Thyroid gland (tissue), 4 donors: ENCODE measurements at places on chromosomes 5 and 9. TPM values are rescaled to one million over a fixed set of nuclear protein-coding genes. Genes with fewer than 3 reads are reported as not detected.

Gene IL5
- total RNA-seq, result not detected

Gene PSAT1
- total RNA-seq, result 11.2 TPM

Gene IFNA21
- total RNA-seq, result not detected

Gene DOCK8
- 13.9 TPM for total RNA-seq

Gene IFNA4
- not detected for total RNA-seq

Gene MVB12B
- total RNA-seq, result 19.3 TPM

Gene ARHGEF37
- total RNA-seq, result 5.6 TPM

Gene C9orf153
- total RNA-seq, result not detected

Gene EDIL3
- 4.1 TPM for total RNA-seq

Gene TMED9
- 162 TPM for total RNA-seq

Gene PNPLA7
- total RNA-seq, result 12.6 TPM

DNA sequence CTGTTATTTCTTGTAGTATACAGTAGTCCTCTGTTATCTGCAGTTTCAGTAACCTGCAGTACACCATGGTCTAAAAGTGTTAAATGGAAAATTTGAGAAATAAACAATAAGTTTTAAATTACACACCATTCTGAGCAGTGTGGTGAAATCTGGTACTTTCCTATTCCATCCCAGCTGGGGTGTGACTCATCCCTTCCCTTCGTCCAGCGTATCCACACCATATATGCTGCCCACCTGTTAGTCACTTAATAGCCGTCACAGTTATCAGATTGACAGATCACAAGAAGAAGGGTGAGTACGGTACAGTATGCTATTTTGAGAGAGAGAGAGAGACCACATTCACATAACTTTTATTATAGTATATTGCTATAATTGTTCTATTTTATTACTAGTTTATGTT, 28.9 kb downstream of the FAM151B start:
- DNase-seq, result no peak

DNA sequence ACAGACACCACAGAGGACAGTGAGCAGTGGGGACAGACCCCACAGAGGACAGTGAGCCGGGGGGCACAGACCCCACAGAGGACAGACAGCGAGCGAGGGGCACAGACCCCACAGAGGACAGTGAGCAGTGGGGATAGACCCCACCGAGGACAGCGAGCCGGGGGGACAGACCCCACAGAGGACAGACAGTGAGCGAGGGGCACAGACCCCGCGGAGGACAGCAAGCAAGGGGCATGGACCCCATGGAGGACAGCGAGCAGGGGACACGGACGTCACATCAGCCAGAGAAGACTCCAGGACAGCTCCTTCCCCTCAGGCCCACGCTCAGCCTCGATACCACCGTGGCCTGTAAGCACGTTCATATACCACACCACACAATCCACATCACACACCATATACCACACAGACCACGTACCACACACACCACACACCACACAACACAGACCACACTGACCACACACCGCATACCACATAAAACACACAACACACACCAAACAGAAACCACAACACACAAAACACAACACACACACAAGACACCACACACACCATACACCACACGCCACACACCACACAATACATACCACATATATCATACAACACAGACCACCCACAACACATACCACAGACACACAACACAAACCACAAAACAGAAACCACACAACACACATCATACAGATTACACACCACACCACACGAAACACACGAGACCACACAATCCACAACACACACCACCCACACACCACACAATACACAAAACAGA, 5.2 kb upstream of the ZDHHC11 start:
- DNase-seq, result no peak

- DNase-seq, result no peak
Measured at GRCh38 chr5:150847334-150847695, 994 bp downstream of the IRGM start.

- DNase-seq, result no peak
Measured at GRCh38 chr5:14404780-14405179, 176.8 kb upstream of the OTULINL start.

- DNase-seq, result peak; percentile 65
Measured at GRCh38 chr5:76274571-76274970, 128.5 kb upstream of the IQGAP2 start.

GRCh38 chr9:88734527-88734926, 199.5 kb downstream of the NXNL2 start:
- DNase-seq, result no peak

DNA sequence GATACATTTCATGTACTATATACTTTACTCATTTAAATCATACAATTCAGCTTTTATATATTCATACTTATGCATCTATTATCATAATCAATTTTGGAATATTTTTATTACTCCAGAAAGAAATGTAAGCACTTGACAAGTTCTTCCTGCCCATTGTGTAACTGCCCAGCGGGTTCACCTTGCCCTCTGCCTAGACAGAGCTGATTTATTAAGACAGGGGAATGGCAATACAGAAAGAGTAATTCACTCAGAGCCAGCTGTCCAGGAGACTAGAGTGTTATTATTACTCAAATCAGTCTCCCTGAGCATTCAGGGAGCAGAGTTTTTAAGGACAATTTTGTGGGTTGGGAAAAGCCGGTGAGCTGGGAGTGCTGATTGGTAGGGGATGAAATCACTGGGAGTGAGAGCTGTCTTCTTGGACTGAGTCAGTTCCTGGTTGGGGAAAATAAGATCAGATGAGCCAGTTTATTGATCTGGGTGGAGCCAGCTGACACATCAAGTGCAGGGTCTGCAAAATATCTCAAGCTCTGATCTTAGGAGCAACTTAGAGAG, 16.1 kb upstream of the SPIN1 start:
- DNase-seq, result no peak

GRCh38 chr9:92745881-92746280, 18.8 kb downstream of the BICD2 start:
- DNase-seq, result no peak

DNA sequence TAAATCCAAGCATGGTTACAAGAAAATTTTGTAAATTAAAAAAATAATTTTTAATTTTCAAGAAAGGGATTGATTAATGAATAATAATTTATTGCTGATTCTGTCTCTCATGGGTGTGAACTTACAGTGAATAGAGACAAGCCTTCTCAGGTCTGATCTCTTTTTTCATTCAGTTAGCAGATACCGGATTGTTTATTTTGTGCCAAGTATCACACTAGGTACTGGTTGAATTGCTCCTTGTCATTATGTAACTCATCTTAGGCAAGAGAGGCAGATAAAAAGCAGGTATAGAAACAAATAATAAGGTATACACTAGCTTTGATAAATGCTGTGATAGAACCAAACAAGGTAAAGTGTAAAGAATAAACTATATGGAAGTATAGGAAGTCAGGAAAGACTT, 283.3 kb downstream of the PJA2 start:
- no peak for DNase-seq

DNA sequence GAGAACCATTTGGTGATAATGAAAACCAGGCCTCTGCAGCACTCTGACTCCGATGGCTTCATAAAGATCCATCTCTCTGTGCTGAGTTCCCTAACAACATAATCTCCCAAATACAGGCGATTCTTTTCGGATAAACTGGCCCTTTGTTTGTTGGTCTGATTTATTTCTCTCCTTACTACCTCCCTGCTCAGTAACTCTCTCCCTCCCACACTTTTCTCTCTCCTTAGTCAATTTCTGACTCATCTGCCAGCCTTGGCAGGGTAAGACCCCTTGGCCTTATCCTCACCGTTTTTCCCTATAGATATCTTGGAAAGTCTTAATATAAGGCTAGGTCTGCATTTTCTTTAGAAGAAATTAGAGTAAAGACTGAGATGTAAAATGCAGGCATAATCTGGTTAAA, 128.7 kb downstream of the BRINP1 start:
- DNase-seq, result no peak

DNA sequence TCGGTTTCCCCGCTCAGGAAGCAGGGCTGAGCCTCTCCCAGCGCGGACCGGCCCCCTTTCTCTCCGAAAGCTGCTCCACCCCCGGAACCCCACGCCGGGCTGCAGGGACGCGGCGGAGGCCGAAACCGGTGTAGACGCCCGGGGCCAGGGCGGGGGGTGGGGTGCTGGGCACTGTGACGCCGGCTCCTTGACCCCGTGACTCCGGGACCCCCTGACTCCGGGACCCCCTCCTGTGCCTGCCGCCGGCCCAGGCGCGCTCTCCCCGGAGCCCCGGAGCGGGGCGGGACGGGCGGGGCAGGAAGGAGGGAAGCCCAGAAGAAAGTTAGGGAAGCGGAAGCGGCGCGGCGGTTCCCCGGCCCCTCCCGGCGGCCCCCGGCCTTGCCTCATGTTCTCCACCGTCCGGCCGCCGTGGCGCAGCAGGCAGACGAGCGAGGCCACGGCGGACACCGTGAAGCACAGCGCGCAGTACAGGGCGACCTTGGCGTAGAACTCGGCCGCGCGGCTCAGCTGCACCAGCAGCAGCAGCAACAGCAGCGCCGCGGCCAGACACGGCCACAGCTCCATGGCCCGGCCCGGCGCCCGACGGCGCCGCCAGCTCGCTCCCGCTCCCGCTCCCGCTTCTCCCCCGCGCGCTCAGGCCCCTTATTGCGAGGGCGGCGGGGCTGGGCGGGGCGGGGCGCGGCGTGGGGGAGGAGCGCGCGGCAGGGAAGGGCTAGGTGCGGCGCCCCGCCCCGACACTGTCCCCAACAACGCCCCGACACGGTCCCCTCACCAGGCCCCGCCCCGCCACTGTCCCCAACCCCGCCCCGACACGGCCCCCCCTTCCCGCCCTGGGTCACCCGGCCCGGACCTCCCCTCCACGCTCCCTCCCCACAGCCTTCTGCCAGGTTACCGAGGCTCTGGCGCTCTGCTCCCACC, at the start of gene AGPAT2:
Gene AGPAT2 (minus strand): TSS at position 664 of the 918 bp plus-strand sequence. CDS start 100 bp downstream, at position 564.
- peak; percentile 83 for DNase-seq

DNA sequence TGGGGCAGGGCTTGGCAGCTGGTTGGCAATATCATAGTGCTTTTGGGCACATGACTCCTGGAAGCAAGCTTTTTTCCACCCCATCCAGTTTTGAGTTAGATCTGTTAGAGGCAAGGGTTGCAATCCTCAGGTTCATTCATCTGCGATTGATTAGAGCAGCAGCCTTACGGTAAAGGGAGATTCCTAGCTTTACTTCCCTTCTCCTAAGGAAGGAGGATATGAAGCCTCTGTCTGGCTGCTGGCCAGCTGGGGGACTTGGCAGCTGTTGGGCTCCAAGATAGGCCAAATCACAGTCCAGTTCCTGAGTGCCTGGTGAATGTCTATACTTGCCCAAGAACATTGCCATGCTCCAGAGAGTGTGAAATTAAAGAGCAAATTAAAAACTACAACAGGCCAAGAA, 113.4 kb upstream of the CCNH start:
- no peak for DNase-seq
